Panc1 (cell line): ENCODE measurements at places on chromosomes 12 and 14. TPM values are rescaled to one million over a fixed set of nuclear protein-coding genes. Genes with fewer than 3 reads are reported as not detected.

Gene TAS2R30
- 0.74 TPM for total RNA-seq

Gene TTC6
- 0.54 TPM for total RNA-seq

Gene IGFBP6
- 4.7 TPM for total RNA-seq

Gene BLTP3B
- total RNA-seq = 32.2 TPM

DNA sequence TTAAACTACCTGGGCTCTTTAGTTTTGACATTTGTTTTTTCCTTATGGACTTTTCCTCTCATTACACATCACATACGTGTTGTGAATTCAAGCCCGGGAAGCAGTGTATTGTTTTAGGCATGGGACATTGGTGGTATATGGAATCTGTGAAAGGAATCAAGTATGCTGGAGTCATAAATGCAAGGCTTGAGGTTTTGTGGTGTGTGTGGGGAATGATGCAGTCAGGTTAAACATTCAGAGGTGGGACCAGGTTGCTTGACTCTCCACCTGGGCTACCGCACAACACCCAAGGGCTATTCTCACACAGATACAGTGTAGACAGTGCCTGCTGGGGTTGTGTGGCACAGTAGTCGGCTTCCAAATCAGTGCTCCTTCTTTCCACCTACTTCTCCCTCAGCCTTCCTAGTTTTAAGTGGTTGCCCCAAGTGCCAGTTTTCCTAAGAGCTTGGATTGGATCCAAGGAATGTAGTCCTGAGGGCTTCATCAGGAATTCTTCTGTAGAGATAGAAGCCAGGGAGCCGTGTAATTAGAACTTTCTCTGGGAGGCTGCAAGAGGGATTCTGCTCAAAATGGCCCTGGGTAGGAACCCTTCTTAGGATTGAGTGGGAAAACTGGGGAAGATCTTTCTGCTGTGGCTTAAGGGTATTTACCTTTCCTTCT lies 243.7 kb downstream of the C12orf75 start:
- no peak for DNase-seq

- no peak for DNase-seq
Observed at GRCh38 chr12:65997056-65997455, 133.5 kb downstream of the LLPH start.

DNA sequence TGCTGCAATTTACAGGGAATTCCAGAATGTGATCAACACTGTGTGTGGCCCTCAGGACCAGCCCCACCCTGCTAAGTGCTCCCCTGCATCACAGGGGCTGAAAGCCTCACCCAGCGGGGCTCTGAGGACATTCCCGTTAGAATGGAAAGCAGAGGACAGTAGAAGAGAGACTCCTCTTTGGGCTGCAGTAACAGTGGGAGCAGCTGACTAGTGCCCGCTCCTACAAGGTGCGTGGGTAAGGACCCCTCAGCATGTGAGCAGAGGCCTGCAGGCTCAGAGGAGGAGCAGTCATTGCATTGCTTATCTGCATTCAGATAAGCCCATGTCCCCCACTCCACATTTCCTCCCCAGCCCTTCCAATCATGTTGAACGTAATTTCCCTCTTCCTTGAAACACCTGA lies 120.1 kb downstream of the ITPR2 start:
- DNase-seq = no peak

- DNase-seq = no peak
Observed at GRCh38 chr12:88309546-88309945, 167.4 kb downstream of the TMTC3 start.

DNA sequence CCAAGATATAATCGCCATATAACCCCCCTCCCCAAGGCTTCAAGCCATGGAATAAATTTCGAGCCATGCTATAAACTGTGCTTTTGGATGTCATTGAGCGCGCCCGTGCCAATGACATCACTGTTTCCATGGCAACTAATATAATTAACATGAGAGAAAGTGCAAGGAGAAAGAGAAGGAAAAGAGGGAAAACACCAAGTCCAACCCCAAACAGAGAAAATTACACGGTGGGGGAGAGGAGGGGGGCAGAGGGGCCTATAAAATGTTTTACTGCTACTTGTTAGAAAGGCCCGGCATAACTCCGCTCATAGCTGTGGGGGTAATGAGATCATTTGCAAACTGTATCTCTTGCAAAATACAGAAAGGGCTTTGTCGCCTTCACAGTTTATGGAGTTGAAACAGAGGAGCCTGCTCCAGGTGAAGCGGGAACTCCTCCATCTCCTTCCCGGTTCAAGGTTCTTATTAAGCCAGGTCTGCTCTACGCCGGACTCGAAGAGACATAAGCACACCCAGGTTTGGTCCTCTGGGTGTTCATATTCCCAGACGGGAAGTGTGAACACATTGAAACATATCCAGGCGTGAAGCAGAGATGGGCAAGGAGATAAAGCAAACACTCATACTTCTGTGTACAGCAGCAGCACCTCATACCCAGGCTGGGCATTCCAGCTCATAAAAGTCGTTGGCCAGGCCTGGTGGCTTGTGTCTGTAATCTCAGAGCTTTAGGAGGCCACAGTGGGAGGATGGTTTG lies 99.1 kb upstream of the MAP1LC3B2 start:
- no peak for DNase-seq

DNA sequence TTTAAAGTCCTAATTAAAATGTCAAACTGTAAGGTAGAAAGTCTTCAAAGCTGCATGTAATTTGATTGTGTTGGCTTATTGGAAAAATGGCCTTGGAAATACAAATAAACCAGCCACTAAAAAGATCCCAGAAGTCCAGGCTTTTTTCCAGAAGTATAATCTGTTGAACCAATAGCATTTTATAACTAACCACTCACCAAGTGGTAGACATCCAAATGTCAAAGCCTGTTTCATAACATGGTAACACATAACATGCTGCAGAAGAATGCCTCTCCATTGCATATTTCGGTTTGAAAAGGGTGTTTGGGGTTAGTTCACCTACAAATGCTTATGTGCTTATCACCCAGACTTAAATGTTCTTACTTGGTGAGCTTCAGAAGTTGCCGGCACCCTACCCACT lies 183.7 kb upstream of the DIO2 start:
- DNase-seq = no peak

DNA sequence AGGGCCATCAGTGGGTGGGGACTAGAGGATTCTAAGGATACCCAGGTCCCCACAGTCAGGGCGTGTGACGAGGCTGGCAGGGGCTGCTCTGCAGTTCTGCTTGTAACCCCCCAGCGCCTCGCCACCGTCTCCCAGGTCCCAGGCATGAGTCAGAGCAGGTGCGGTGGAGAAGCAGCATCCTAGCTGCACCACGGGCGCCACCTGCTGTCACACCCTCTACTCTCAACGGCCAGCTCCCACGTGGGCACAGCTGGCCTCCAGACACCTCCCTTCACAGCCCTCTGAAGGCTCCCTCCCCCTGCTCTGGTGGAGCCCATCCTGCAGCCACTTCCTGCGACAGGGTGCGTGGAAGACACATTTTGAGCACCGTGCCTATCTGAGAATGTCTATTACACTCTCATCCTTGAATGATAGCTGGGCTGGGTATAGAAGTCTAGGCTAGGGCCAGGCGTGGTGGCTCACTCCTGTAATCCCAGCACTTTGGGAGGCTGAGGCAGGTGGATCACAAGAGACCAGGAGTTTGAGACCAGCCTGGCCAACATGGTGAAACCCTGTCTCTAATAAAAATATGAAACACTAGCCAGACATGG lies 6.9 kb upstream of the NUDT14 start:
- DNase-seq = no peak
